Renal cortical epithelial cell (primary cell): ENCODE measurements at places on chromosomes 7 and 10. TPM values are rescaled to one million over a fixed set of nuclear protein-coding genes. Genes with fewer than 3 reads are reported as not detected.

The AKR1C4 gene
- not detected in 2 replicates for total RNA-seq

The CFAP46 gene
- 2.4 and 6.1 TPM in 2 replicates for total RNA-seq

The CALN1 gene
- not detected in 2 replicates for total RNA-seq

The GPR15LG gene
- 6.8 and 46.5 TPM in 2 replicates for total RNA-seq

The C10orf62 gene
- 0.35 and 3.2 TPM in 2 replicates for total RNA-seq

The CHCHD2 gene
- 215 and 649 TPM in 2 replicates for total RNA-seq

The PDLIM1 gene
- 19.4 and 45.8 TPM in 2 replicates for total RNA-seq

The NCF1 gene
- total RNA-seq = 0.10 TPM in 1 of 2 replicates, not detected in the other

The HOXA7 gene
- total RNA-seq = 1.2 and 12.0 TPM in 2 replicates

The ERVW-1 gene
- total RNA-seq = not detected in 2 replicates

The TAS2R4 gene
- total RNA-seq = 1.8 TPM in 1 of 2 replicates, not detected in the other

The HOGA1 gene
- total RNA-seq = 72.3 and 121 TPM in 2 replicates

The POU6F2 gene
- not detected in 2 replicates for total RNA-seq

The WEE2 gene
- total RNA-seq = under 0.01 TPM in 1 of 2 replicates, not detected in the other

The FANK1 gene
- 14.9 and 26.4 TPM in 2 replicates for total RNA-seq

The SYT15B gene
- 0.52 and 2.3 TPM in 2 replicates for total RNA-seq

The FAM241B gene
- total RNA-seq = 2.3 and 2.9 TPM in 2 replicates

The LRRC61 gene
- total RNA-seq = 30.6 and 86.5 TPM in 2 replicates

The HTR7 gene
- total RNA-seq = 0.10 TPM in 1 of 2 replicates, not detected in the other

The AZGP1 gene
- total RNA-seq = not detected in 2 replicates

The GPAM gene
- 8.5 and 14.9 TPM in 2 replicates for total RNA-seq

The IGF2BP3 gene
- total RNA-seq = 43.9 and 50.8 TPM in 2 replicates

The CYCS gene
- total RNA-seq = 62.9 and 127 TPM in 2 replicates

The PAPOLB gene
- not detected in 2 replicates for total RNA-seq

The PON1 gene
- not detected in 2 replicates for total RNA-seq

The FIS1 gene
- total RNA-seq = 193 and 303 TPM in 2 replicates

The NPC1L1 gene
- 0.20 and 0.35 TPM in 2 replicates for total RNA-seq

The PRSS37 gene
- total RNA-seq = not detected in 2 replicates

The CFAP43 gene
- total RNA-seq = 0.52 and 4.7 TPM in 2 replicates

The CCDC186 gene
- 21.7 and 31.1 TPM in 2 replicates for total RNA-seq

The NODAL gene
- not detected in 2 replicates for total RNA-seq

The DNAH11 gene
- total RNA-seq = 0.05 and 0.17 TPM in 2 replicates

The ARHGEF5 gene
- 15.6 and 34.1 TPM in 2 replicates for total RNA-seq

The SLC16A12 gene
- total RNA-seq = 27.6 and 110 TPM in 2 replicates

The IL15RA gene
- total RNA-seq = 1.9 and 3.5 TPM in 2 replicates

The FAM180A gene
- not detected in 2 replicates for total RNA-seq
